ENCODE measurements at places on chromosomes 12 and 14. TPM values are rescaled to one million over a fixed set of nuclear protein-coding genes. Genes with fewer than 3 reads are reported as not detected.

GRCh38 chr12:109695416-109695815 is 18.2 kb upstream of the FAM222A start:
- no peak for DNase-seq

The CLEC9A gene
- total RNA-seq, result not detected

The TUBA1C gene
- total RNA-seq, result 812 TPM

The C14orf39 gene
- total RNA-seq, result not detected

GRCh38 chr12:89729946-89730459 is 21.4 kb upstream of the ATP2B1 start:
- DNase-seq, result no peak

All from esophagus squamous epithelium (tissue), 5 donors.